ENCODE measurements at places on chromosomes 1 and 21.

DNA sequence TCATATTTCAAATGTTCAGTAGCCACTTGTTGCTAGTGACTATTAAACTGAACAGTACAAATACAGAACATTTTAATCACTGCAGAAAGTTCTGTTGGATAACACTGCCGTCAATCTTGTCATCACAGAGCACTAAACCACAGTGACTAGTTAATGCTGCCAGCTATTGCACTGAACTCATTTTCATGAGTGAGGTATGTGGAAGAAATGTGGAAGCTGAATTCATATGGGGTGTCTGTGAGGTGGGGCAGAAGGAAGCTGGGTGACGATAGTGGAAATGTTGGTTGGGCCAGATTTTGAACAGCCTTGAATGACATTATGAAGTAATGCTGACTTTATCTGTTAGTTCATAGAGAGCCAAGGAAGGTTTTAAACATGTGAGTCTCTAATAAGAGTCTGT lies 49.6 kb downstream of the OSBPL9 start:
- no peak for DNase-seq

DNA sequence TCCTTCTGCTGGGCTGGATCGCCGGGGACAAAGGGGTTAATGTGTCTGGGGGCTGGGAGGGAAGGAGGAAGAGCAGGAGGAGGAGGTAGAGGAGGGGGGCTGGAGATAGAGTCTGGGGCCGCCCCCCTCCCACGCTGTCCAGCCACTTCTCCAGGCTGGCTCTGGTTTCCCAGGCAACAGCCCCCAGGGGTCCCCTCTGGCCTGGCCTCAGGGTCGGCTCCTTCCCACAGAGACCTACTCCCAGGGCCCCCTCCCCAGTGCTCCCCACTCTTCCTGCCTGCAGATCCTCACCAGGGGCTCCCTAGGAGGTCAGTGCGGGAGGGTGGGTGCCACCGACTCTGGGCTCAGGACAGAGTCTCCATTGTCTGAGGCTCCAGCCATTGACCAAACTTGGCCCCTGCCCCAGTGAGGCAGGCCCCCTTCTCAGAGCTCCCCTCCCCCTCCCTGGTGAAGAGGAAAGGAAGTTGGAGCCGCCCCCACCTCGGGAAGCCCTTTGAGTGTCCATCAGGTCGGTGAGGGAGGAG lies 34.1 kb downstream of the ARHGEF10L start:
- peak; percentile 86 for DNase-seq

DNA sequence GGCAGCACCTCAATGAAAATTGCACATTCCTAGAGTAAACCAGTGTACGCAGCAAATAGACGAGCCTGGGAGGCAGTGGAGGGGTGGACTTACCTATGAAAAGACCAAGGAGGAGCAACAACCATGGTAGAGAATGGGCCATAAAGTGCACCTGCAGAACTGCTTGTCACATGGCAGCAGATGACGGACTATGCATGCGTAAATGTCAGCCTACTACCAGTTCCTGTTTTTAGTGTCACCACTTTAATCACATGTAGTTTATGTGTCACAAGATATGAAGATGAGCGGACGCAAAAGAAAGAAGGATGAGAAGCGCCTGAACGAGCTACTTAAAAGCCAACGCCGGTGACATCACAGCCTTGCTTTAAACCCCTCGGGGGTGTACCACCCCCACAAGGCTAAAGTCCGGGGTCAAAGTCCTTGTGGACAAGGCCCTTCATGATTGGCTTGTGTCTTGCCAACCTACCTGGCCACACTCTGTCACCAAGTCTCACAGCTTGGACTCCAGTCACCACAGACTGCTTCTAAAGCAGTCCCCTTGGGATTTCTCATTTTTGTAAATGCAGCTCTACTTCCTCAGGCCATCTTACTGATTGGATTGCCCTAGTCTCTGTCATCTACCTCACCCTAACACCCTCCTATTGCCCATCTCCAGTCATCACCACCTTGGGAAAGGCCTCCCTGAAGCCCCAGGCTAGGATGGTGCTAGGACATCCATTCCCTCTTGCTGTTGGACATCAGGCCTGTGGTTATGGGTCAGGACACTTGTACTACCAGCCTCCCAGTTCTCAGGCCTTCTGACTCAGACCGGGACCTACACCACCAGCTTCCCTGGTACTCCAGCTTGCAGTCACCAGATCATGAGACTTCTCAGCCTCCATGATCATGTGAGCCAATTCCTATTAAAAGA lies 6.0 kb upstream of the LY9 start:
- no peak for DNase-seq

DNA sequence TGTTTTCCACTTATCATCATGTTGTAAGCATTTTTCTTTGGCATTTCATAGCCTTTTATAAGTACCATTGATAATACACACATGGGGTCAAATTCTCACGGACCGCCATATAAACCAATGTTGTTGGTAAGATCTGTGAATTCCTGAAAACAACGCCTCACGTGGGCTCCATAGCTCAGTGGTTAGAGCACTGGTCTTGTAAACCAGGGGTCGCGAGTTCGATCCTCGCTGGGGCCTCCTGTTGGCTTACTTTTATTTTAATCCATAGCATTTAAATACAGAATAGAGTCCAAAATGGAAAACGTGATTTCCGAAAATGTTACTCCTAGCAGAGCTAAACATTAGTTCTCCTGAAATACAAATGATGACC lies 83.1 kb downstream of the HHIPL2 start:
- DNase-seq, result peak; percentile 46

DNA sequence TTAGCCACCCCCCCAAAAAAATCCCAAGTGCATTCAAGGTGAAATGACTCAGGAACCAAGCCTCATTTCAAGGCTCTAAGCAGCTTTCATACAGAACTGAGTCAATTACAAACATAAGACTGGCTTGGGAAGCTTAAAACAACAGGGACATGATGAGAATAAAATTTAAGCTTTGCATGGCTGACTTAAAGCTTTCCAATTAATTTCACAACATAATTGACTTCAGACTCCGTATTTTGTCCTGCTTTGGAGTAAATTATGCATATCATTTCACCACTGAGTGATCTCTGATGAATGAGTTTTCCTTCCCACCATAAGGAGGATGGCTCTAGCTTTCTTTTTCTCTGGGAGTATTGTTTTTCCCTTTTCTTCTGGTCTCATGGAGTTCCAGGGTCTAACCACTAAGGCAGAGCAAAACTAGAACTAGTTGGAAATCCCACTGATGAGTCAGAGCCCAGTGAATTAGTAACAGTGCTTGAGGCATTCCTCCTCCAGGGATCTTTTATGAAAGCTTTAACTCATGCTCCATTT lies 72.8 kb downstream of the XCL2 start:
- no peak for DNase-seq

DNA sequence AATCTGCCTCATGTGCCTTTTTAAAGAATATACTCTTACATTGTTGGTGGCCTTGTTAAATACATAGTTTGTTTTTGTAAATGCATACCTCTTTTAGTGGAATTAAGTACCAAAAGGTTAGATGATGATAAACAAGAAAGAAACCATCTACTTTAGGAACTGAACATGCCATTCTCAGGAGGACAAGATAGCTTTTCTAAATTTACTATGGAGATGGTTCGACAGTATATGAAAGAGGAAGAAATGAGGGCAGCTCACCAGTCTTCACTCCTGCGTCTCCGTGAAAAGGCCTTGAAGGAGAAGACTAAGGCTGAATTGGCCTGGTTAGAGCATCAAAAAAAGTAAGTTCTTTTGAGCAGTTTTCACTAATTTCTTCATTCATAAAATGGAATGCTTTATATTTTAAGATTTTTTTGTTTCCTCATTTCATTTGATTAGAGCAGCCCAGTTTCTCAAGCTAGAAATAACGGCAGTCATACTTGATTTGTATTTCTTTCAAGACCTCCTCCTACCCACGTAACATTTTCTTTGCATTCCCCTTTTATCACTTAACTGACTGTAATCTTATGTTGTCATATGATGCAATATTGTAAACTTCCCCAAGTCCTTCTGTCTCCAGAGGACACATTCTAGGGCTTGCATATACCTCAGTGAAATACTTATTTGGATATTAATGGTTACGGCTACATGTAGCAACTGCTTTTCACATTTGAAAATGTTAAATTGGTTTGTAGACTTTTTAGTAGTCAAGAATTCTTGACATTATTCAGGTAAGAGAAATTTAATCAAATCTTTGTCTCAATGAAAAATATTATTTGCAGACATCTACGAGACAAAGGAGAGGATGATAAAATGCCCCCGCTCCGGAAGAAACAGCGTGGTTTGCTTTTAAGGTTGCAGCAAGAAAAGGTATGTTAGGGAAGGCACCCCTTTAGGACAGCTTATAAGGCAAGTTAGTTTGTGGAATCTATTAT lies 99.3 kb downstream of the CEP350 start:
- no peak for DNase-seq

- no peak for DNase-seq
Measured at GRCh38 chr21:31498985-31499384, 154.9 kb upstream of the TIAM1 start.

DNA sequence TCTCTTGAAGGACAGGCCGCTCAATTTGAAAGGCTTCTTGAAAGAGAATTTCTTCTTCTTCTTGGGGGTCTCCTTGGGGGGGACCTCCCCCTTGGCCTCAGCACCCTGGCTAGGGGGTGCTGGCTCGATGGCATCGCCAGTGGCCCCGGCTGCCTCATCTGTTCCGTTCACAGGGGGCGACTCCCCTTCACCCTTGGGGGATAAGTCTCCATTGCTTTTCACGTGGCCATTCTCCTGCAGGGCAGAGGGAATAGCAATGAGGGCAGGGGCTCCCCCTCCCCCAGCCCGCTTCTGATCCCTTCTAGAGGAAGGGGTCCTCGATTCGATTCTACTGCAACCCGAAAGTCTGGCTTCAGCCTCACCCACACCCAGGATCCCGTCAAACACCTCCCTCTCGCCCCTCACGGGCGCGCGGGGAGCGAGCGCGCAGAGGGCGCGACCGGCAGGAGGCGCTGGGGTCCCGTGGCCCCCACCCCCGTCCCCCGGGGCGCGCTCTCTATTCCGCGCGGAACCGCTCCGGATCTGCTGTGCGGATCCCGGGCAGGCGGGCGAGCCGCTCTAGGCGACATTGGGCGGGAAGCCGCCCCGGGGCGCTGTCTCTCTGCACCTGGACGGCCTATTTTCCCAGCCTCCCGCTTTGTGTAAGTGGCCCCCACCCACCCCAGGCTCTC lies 1.0 kb downstream of the MARCKSL1 start:
- peak; percentile 48 for DNase-seq

- DNase-seq, result peak; percentile 14
Measured at GRCh38 chr1:46301406-46301807, 2.0 kb downstream of the LRRC41 start.

- DNase-seq, result peak; percentile 89
Measured at GRCh38 chr1:157163273-157164127, 25.3 kb upstream of the ETV3 start.

DNA sequence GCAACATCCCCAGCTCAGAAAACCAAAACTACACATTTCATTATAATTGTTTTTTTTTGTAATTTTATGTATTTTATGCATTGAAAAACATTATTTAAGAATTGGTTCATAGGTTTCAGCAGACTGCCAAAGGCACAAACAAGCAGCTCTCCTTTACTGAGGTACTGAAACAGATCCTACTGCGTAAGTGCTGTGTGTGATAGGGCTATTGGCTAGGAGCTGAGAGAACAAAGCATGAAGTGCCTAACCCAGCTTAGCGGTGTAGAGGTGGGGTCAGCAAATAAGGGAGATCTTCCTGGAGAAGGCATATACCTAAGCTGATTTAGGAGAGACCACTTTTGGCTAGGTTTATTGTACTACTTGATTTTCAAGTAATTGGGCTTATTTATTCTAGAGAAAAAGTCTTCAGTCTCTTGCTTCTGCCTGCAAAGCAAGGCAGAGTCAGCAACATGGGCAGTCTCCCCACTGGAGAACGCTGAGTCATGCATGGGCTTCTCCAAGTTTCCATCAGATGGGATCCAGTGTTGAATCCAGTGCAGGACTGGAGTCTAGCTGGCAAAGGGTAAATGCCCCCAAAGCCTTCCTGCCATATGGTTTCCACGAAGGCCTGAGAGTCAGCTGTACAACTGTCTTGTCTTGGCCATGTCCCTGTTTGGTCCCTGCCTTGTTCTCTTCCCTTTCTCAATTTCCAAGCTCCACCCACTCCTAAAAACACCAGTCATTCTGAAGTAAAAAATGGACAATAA lies 18.0 kb upstream of the YTHDF2 start:
- no peak for DNase-seq

DNA sequence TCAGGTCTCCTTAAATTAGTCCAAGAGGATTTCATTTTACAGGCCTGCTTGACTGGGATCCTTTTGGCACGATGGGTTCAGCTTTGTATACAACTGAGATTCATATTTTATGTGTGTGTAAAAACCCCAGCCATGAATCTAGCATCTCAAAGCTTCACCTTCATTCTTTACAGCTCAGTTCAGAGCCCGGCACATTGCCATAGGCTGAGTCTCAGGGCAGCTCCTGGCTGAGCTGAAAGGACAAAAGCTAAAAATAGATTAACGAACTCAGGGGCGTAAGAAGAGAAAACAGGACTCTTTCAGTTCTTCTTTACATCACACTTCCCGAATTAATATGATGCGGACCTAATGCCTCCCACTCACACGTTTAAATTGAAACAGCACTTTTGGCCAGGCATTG lies 262.8 kb upstream of the PBX1 start:
- no peak for DNase-seq

- no peak for DNase-seq
Measured at GRCh38 chr1:26996024-26996423, 2.5 kb downstream of the TRNP1 start.

- DNase-seq, result no peak
Measured at GRCh38 chr1:221760911-221761310, 19.0 kb upstream of the DUSP10 start.

GRCh38 chr21:35652872-35653271 lies 407.5 kb downstream of the SETD4 start:
- DNase-seq, result no peak

GRCh38 chr1:156750711-156751450 lies 594 bp downstream of the HDGF start:
- peak; percentile 55 for DNase-seq

- DNase-seq, result no peak
Measured at GRCh38 chr1:153659175-153659534, 652 bp downstream of the SNAPIN start.

GRCh38 chr1:46473991-46474390 lies 15.6 kb upstream of the DMBX1 start:
- no peak for DNase-seq

DNA sequence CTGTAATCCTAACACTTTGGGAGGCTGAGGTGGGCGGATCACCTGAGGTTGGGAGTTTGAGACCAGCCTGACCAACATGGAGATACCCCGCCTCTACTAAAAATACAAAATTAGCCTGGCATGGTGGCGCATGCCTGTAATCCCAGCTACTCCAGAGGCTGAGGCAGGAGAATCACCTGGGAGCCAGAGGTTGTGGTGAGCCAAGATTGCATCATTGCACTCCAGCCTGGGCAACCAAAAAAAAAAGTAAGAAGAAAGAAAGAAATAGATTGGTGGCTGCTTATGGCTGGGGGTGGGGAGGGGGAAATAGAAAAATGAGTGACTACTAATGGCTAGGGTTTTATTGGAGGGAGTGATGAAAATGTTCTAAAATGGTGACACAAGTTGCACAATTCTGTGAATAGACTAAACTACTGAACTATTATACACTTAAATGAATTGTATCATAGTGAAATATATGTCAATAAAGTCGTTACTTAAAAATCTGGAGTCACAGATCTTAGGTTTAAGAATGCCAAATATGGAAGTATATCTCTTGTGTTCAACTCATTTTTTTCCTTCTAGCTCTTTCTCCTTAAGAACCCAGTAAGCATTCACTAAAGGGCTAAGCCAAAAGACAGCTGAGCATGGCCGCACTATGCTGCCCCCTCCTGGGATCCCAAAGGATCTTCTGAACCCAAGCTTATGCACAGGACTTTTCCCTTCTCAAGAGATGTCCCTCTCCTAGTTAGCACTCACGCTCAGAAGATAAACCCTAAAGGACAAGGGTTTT lies 3.2 kb upstream of the NPL start:
- peak; percentile 67 for DNase-seq

GRCh38 chr1:17520041-17520440 lies 19.5 kb upstream of the ARHGEF10L start:
- DNase-seq, result no peak
